ENCODE measurements at places on chromosomes 2 and 18.

DNA sequence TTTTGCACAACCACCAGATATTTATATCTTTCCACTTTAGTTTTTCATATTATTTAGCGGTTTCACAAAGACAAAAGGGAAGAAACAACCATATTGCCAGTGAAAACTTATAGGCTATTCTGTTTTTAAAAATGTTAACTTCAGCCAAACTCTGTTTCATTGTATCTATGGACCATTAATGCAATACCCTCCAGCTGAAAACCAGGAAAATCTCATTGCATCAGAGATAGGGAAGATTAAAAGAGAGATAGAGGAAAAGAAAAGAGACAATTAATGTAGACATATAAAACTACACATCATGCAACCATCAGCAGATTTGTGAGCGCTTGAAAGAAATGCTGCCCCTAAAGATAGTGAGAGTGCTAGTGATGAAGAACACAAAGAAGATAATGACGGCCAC, 970.2 kb downstream of the ERBB4 start:
- no peak for DNase-seq

- no peak for DNase-seq
These were observed 1.8 kb upstream of the DRC1 start for GRCh38 chr2:26399771-26400376.

DNA sequence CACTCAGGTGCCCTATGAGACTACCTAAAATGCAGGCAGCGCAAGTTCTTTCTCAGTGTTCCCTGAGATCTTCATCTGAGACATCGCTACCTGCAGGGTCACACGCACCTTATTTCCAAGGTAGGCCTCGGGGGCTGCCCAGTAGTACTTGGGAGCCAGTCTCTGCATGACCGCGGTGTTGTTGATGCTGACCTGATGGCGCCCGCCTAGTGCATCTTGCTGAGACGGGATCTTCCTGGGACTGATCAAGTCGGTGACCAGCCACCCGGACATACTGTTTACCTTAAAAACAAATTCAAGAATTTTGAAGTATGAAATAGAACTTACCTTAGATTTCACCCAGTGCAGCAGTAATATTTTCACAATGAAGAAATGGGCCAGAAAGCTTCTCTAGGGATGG, 80.1 kb downstream of the LAMA1 start:
- no peak for DNase-seq

DNA sequence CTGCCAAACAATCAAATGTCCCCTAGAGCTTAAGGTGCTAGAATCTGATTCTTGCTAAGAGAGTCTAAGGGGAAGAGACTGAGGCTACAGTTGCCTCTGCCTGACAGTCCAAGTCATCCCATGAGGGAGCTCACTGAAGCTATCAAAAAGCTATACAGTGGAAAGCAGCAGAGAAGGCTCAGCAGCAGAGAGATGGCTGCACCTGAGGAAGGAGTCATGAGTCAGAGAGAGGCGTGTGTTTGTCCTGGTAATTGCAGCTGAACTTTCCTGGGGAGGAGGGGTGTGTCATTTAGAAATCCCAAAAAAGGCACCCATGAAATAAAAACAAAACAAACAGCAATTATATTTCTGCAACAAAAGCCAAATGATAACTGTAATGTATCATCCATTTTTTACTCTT, 305.2 kb upstream of the UBE2E3 start:
- no peak for DNase-seq

- no peak for DNase-seq
These were observed at the start of gene MGAT5 for GRCh38 chr2:134253804-134254203. MGAT5 (plus strand) TSS chr2:134254072; CDS start chr2:134254404, 332 bp downstream.

DNA sequence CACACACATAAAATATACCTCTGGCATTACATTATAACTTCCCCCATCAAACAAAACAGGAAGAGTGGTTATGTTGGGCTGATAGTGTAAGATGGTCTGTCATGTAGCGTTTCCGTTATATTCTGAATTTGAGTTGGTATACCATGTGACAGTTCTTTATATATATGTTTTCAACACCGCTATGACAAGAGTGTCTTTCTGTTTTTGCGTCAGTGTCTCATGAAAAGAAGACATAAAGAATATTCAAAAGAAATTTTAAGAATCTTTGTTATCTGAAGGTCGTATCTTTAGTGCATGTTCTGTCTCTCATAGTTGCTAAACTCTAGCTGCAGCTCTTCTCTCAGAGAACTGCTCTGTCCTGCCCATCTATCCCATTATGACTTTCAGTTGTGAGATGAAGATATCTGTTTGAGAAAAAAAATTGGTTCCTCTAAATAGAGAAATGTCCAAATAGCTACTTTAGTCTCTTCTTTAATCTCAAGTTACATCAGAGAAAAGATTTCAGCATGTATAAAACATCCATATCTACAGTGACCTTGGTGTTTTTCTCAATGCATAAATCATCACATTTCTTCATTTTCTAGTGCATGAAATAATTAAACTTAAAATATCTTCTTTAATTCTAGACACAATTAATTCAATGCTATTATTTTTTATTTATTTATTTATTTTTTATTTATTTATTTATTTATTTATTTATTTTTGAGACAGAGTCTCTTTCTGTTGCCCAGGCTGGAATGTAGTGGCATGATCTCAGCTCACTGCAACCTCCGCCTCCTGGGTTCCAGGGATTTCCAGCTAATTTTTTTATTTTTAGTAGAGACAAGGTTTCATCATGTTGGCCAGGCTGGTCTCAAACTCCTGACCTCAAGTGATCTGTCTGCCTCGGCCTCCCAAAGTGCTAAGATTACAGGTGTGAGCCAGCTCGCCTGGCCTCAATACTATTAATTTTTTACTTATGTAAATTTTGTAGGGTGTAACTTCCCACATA, 24.3 kb upstream of the PSME4 start:
- DNase-seq = no peak

All from activated CD4-positive, alpha-beta T cell treated with anti-CD3 and anti-CD28 coated beads, Interleukin-2, amount 50 U/mL, for 48 hours (primary cell).